ENCODE measurements at places on chromosomes 2 and 18.

DNA sequence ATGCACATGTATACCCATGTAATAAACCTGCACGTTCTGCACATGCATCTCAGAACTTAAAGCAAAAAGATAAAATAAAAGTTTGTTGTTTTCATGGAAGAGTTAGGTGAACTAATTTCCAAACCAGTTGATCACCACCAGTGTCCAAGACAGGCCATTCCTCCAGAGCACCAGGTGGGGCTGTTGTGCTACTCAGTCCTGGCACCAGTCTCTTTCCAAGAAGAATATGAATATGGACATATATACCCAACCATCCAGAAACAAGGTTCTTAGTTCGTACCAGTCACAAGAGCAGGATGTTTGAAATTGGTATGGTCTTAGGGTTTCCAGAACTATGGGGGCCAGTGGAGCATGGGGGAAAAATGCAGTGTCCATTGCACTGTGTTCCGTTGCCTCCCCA lies 17.2 kb upstream of the TNP1 start:
- DNase-seq: no peak

GRCh38 chr18:13394801-13395200 lies 176.2 kb downstream of the LDLRAD4 start:
- peak; percentile 58 for DNase-seq

DNA sequence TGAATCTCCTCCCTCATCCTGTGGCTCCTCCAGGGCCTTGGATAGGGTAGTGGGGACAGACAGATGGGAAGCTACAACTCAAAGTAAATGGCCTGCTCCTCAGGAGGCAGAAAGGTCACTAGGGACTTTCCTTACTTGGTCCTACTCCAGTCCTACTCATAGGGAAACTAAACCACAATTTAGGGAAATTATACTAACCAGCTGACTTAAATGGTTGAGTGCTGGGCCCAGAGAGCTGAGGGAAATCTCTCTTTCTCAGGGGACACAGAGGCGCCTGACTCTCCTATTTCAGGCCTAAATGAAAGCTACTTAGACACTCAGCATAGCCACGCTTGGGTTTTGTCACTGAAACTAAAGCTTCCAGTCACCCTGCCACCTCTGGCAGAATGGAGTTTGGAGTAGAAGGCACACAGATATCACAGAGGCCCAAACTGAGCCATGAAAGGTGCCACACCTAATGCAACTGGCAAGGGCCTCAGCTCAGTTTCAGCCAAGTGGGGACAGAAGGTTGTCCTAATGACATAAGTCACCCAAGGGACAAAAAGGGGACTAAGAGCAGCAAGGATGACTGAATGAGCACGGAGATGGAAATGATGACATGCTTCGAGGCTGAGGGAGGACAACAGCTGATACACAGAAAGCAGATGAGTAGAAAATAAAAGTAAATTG lies 24.0 kb downstream of the CERKL start:
- no peak for DNase-seq

- DNase-seq: peak; percentile 90
These were observed 23.2 kb downstream of the ACKR3 start for GRCh38 chr2:236592821-236593220.

GRCh38 chr18:80246445-80247392 lies 595 bp downstream of the PARD6G start:
- DNase-seq: peak; percentile 25

- DNase-seq: no peak
These were observed 3.5 kb upstream of the CYS1 start for GRCh38 chr2:10083692-10084211.
